ENCODE measurements at places on chromosomes 5 and 9.

DNA sequence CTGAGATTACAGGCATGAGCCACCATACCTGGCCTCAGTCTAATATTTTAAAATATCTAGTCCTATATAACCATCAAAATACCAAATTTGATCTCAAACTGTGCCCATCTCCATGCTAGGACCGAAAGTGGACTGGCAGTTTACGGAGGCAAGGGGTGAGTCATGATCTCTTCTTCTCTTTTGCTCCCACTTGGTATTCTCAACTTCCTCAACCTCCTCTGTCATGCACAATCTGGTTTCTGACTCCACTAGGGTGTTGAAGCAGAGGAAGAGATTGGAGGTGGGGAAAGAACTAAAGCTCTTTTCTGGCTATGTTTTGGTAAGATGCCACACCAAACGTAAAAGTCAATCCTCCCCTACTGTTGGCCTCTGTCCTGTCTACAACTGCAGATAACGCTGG lies 55.9 kb upstream of the CEMIP2 start:
- DNase-seq = no peak

- DNase-seq = no peak
These were observed 96.8 kb downstream of the ANKRD18B start for GRCh38 chr9:33620738-33621439.

- no peak for DNase-seq
These were observed at the start of the genes EIF4E1B and SNCB for GRCh38 chr5:176629853-176630680. EIF4E1B (plus strand) TSS chr5:176630675; CDS start chr5:176642788, 12,113 bp downstream. SNCB (minus strand) TSS chr5:176630534; CDS start chr5:176629654, 880 bp downstream.

GRCh38 chr5:82975396-82975795 lies 101.8 kb downstream of the TMEM167A start:
- DNase-seq = no peak

DNA sequence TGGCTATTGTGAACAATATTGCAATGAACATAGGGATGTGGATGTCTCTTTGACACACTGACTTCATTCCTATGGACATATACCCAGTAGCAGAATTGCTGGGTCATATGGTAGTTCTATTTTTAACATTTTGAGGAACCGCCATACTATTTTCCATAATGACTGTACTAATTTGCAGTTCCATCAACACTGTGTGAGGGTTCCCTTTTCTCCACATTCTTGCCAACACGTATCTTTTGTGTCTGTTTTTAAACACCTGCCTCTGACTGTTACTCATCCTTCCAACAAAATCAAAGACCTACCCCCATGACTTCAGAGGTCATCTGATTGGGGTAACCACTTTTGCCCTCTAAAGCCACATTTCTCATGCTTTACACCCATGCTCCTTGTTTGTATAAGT lies 133.5 kb downstream of the MED27 start:
- DNase-seq = no peak

DNA sequence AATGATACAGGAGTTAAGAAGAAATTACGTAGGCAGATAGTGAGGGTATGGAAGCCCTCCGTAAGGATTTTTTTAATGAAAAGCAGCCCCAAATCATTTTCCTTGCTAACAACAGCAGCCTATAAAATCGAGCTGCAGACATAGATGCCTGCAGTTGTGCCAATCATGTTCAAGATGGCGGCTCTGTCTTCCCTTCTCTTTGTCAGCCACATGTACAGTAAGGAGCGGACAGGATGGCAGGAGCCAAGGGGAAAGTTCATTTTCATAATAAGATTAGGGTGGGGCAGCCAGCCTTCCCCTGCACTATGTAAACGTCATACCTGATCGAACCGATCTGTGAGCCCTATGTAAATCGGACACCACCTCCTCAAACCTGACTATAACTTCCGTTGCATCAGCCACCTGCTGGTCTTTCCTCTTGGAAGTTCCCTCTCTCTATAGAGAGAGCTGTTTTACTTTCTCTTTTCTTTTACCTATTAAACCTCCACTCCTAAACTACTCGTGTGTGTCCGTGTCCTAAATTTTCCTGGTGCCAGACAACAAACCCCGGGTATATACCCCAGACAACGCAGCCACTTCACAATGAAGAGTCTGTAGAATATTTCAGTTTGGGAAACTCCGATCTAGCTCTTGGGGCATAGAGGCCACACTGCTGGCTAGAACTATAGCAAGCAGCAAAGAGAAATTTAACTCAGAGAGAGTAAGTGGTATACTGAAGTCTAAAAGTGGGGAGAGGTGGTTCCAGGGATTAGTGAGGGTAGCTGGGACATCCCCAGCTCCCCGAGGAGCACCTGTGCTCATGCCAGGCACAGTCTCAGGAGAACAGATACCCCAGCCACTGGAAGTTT lies 20.8 kb upstream of the SLC24A2 start:
- no peak for DNase-seq

- no peak for DNase-seq
These were observed 73.2 kb downstream of the UBAP1 start for GRCh38 chr9:34252016-34252415.

- no peak for DNase-seq
These were observed 52.5 kb upstream of the FCN1 start for GRCh38 chr9:134970198-134970597.

DNA sequence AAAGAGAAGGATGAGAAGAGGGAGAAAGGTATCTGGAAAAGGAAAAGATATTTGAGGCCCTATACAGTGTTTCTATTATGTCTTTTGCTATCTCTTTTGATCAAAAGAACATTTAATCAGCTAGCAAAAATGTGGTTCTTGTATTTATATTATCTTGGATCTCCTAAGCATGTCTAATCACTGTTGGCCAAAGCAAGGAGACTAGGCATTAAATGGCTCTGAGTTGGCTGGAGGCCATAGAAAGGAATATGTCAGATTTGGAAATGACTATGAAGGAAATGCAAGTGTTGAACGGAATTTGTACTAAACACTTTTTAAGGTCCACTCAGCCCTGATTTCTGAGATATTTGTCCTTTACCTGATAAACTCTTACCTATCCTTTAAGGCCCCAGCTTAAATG lies 22.4 kb upstream of the THG1L start:
- DNase-seq = no peak
